ENCODE measurements at places on chromosomes 3 and 15.

DNA sequence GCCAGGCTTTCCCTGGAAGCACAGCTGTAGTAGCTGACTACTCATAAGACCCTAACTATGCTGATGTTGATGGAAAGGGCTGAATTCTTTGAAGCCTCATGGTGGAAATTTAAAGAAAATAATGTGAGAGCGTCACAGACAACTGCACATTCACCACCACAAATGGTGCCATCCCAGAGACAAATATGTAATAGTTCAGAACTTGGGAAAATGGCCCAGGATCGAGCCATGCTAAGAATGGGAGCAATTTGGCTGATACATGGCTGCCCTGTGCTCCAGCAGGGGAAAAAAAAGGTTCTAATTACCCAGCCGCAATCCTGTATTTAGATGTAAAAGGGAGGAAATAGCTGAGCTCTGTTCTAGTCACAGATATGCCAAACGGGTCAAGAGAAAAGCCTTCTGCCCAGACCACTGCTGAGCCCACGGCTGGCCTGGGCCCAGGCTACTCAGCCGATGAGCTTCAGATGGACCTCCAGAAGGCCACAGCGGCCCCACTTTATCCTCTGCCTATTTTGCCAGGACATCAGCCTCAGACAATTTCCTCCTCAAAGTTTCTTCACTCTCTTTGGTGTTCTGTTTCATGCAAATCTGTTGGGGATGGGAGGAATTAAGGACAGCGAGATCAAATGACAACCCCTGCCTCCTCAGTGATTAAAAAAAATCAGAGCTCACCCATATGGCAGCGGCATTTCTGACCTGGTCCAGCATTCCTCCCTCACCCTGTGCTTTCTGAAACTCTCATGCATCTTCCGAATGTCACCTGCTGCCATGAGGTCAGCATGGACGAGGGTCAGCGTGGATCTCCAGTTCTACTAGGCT is 54.5 kb upstream of the MEX3B start:
- DNase-seq = no peak

DNA sequence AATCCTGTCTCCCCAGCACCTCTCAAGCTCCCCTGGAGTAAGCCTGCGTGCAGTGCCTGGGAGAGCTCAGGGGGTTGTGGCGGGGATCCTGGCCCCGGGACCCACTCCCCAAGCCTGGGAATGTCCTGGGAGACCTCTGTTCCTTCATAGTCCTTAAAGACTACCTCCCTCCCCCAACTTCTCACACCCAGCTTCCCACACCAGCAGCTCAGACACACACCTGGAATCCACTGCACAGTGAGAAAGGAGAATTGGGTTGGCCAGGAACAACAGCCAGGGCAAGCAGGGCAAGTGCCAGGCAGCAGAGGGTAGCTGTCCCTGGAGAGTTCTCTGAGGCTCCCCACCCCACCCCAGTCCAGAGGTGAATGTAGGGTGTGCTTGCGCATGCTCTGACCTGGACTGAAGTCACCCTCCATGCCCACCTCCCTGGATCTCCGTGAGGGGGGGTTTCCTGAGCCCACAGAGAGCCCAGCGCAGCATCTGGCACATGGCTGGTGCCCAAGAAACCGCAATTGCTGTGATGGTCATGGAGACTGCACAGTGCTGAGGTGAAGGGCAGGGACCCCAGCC is 22.2 kb downstream of the PSTPIP1 start:
- no peak for DNase-seq

DNA sequence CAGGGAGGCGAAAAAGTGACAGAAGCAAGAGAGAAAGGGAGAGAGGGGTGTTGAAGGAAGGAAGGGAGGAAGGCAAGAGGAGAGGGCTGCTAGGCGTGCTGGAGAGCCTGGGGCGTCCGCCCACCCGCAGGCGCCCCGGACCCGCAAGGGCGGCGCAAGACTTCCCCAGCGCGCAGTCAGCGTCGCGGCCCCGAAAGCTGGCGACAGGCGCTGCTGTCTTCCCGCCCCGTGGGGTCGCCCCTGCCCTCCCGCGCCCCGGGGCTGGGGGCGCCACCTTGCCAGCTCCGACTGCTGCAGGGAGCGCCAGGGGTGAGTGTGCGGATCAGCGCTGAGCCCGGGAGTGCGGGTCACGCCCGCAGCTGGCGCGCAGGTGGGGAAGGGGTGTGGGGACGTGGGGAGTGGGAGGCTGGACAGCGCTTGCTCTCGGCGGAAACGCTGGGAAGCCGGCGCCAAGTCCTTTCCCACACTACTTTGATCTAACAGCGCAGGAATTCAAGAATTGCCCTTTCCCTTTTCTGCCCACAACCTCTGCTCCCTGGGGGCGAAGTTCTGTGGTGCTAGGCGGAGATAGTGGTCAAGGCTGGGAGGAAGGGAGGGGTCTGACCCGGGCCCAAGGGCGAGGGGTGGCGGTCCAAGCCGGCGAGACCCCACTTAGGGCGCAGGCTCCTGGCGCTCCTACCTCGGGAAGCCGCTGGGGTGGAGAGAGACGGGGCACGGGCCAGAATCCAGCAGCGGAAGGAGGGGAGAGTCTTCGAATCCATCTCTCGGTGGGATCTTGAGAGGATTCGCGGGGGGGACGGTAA is 266.1 kb downstream of the CGGBP1 start:
- DNase-seq = no peak

DNA sequence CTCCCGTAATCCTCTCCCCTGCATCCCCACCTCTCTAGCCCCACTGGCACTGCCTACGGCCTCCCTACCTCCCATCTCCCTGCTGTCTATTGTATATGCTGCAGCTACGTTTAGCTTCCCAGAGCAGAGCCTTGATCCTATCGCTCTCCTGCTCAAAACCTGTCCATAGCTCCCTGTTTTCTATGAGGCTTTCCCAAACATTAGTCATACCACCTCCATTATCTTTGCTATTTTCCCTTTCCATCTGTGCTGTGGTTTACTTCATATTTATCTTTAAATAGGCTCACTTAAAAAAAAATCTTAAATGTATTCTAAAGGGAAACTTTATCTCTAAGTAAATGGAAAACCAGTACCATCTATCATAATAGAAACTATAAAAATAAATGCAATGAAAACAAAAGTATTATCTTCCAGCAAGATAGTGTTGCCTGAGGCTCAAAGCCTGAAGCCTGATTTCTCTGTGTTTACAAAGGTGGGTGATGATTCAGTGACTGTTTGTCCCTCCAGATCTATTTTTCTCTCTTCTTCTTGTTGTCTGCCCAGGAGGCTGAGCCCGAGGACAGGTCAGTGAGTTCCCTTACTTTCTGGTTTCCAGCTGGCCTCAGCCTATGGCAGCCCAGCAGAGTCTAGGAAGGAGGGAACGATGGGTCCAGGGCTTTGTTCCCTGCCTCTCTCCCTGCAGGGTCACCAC is 397.1 kb upstream of the CFAP20DC start:
- DNase-seq = no peak

DNA sequence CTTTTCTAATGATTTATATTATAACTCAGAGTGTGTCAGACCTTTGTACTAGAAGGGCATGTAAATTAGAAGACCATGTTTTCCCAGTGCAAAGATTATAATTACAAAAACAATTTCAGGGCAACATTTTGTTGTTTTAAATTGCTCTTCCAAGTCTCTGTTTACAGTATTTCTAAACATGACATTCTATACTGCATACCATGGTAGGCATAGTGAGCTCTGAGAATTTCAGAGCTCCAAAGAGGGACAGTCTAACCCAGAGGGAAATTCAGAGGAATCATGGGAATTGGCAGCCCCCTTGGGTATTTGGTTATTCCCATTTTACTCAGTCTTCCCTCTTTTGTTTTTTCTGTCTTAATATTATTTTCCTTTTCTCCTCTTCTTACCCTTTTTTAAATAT is 361.5 kb upstream of the SEMA6D start:
- no peak for DNase-seq

DNA sequence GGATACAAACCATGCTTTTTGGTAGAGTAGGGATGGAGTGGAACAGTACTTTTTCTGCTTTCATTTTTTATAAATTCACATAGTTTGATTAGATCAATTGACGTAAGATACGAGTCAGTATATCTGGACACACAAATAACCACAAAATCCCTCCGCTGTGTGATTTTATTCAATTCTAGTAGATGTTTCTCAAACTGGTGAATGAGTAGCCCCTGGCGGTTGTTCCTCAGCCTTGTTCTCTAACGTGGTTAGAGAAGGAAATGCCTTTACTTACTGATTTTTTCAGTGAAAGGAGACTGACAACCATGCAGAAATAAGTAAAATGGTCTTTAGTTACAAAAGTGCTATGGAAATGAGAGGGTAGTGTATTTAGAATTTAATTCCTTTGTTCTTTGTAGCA is 161.0 kb downstream of the TCF12 start:
- DNase-seq = no peak

GRCh38 chr15:41932511-41933289 is 38.8 kb upstream of the SPTBN5 start:
- no peak for DNase-seq

- DNase-seq = no peak
Measured at GRCh38 chr15:61750271-61751084, 309.8 kb downstream of the VPS13C start.

- peak; percentile 50 for DNase-seq
Measured at GRCh38 chr3:8970971-8971589, 7.8 kb upstream of the RAD18 start.

- no peak for DNase-seq
Measured at GRCh38 chr3:76129441-76129840, 344.1 kb upstream of the ZNF717 start.

DNA sequence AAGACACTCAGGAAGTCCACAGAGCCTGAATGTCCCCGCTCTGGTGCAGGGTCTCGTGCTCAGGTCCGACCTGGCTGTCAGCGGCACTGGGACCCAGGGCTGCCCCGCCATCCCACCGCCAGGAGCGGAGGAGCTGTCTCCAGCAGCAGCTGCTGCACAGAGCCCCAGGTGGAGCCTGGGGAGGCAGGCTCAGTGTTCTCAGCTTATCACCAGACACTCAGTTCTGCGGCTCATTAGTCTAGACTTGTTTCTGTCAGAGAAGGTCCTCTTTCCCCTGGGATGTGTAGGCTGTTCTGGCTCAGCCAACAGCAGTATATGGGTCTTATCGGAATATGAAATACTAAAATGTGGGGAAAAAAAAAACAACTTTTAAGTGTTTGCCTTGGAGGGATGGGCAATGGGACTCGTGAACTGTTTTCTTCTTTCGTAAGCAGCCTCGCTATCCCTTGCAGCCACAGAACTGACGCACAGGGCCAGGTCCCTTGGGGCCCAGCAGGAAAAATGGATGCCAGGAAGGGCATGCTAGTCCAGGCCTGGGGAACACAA is 75.9 kb downstream of the KLF13 start:
- no peak for DNase-seq

- no peak for DNase-seq
Measured at GRCh38 chr3:43028678-43029490, 49.8 kb downstream of the GASK1A start.

- no peak for DNase-seq
Measured at GRCh38 chr3:25424614-25425013, 3.4 kb upstream of the RARB start.

GRCh38 chr3:10974746-10975375 is 17.7 kb upstream of the SLC6A1 start:
- DNase-seq = no peak

GRCh38 chr3:50639055-50639494 is 22.1 kb downstream of the MAPKAPK3 start:
- DNase-seq = no peak

GRCh38 chr15:48622237-48622636 is 23.3 kb downstream of the FBN1 start:
- no peak for DNase-seq

DNA sequence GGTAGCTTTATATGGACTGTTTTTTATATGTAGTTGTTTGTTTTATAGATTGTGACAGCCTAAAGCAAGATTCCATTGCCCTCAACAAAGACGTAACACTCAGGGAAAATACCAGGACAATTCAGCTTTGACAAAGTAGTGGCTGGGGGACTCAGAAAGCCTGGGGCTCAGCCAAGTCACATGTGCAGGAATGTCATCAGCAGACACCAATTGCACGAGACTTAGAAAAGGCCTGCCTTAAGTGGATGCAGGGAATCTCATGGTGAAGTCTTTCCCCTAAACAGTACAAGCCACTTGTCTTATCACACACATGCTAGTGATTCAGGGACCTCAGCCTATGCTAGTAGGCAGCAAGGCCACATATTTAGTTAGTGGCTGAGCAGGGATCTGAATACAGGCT is 381.8 kb upstream of the THBS1 start:
- no peak for DNase-seq

GRCh38 chr15:63605816-63606215 is 8.6 kb downstream of the FBXL22 start:
- DNase-seq = peak; percentile 35

DNA sequence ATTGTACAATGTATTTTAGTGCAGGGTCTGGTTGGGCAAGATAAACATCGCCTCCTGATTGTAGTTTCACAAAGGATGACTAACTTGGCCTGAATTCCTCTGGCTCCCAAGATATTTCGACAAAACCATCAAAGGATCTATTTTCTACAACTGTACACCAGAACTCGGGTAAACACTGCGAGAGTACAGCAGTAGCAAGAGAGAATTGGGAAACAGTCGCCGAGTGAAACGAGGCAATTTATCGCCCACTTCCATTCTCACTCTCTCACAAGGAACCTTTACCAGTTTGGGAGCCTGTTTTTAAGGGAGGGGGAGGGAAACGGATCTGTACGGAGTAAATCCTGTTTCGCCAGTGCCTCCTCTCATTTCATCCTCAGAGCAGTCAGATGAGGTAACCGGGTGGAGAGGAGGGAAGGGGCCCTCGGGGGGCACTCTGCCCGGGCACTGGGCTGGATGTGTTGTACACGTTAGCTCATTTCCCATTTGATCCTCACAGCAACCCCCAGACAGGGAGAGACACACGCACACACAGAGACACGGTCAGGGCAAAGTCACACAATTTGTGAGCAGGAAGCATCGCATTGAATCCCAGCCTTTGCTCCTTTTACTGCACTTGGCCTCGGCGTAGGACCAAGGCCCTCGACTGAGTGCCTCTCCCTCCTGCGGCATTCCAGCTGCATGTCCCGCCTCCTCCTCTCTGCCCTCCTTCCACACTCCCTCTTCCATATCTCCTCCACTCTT is 120.1 kb downstream of the LIPC start:
- no peak for DNase-seq

GRCh38 chr3:115099986-115100571 is 47.0 kb downstream of the ZBTB20 start:
- no peak for DNase-seq
